ENCODE measurements at places on chromosomes 1 and 21.

DNA sequence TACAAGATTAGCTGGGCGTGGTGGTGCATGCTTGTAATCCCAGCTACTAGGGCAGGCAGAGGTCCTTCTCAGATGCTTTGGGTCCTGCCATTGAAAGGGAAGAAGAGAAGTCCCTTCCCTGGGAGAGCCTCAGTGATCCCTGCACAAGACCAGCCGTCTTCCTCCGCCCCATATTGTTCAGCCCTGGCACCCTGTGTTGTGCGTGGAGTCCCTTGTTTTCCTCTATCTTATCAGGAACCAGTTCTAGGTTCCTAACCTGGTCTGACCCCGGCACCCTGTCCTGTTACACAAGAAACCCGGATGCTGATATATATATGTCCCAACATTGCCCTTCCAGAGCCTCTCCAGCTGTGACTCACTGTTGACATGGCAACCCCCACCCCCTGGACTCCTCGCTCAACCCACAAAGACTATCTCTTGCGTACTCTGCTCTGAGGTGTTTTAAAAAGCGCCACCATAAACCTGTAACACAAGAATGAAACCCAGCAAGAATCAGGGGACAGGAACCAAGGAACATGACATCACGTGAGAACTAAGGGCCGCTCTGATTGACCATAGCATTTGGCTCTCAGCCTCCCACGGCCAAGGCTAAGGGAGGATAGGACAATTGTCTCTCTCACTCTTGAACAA, 4.8 kb downstream of the MX2 start:
- DNase-seq: no peak

GRCh38 chr1:178713259-178713658, 11.8 kb upstream of the RALGPS2 start:
- no peak for DNase-seq

DNA sequence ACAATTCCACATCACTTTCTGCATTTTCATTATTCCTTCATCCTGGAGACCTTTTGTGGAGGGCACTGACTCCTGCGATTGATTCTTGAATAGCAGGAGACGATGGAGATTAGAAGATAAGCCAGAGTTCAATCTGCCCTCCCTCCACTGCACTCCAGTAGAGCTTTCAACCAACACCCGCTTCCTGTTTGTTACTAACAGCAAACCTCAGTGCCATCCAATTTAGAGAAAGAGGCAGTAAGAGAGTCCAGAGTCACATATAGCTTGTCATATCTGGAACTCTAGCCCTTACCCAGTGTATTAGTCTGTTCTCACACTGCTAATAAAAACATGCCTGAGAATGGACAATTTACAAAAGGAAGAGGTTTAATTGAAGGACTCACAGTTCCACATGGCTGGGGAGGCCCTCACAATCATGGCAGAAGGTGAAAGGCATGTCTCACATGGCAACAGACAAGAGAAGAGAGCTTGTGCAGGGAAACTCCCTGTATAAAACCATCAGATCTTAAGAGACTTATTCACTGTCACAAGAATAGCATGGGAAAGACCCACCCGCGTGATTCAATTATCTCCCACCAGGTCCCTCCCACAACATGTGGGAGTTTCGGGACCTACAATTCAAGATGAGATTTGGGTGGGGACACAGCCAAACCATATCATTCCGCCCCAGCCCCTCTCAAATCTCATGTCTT, 55.9 kb downstream of the PCBP3 start:
- no peak for DNase-seq

GRCh38 chr1:241985787-241986186, 13.1 kb downstream of the MAP1LC3C start:
- DNase-seq: no peak

DNA sequence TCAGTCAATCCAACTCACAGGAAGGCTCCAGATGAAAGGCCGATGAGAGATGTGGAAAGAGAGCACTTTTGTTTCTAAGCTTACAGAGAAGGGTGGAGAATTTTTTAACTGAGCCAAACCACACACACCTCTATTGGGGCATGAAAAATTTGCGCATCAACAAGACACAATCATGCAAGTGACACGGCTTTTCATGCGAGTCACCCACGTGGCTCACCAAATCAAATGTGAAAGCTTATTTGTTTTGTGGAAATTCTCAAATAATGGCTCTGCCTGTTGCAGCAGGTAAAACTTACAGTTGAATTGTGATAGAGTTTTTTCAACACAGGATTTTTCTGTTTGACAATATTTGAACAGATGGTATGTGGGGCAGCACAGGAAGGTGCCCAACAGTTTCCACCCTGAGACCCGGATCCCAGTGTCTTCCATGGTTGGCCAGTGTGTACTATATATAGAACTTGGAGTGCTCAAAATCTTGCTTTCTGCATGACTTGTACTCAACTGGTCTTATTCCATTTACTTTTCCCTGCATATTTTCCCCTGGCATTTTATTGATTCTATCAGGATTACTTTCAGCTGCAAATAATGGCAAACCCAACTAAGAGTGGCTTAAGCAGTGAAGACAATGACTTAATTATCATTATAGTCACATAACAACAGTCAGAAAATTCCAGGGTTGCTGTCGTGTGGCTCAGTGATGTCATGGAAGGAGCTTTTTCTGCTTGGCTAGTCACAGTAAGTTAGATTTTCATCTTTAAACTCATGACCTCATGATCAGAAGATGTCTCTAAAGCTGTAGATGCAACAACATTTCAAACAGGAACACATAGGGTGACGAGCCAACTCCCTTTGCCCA, 90.6 kb upstream of the SIM2 start:
- DNase-seq: no peak

- no peak for DNase-seq
Observed at GRCh38 chr1:209648346-209648745, 3.9 kb downstream of the LAMB3 start.

DNA sequence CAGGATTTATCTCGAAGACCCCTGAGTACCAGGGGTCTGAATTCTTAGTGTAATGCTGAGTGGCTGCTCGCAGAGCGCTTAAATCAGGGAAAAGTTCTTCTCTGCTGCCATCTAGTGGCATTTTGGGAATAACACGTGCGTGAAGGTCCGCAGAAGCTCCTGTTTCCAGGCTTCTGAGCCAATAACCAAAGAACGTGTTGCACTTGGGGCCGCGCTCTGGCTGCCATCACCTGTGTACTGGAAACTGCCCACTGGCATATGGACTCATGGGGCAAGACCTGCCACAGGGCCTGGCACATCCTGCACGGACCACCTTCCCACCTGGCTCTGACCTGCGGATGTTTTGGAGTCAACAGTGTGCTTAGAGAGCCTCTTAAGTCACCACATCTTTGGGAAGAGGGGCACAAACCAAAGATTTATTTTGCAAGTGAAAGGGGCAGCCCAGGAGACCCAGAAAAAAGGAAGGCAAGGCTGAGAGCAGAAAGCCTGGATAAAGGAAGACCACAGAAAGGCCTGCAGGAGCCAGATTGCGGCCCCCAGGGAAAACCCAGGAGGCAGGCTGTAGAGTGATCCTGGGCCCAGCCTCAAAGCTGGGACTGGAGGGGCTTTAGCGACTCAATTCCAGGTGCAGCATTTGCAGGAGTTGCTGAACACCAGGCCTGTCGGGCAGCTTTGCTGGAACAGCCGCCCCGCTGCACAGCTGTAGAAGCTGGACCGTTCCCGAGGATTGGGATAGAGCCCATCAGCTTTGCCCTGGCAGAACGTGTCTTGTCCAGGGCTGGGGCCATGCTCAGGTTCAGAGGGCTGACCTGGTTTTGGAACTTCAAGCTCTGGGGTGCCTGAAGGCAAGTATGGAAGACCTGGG, 13.0 kb downstream of the CHIT1 start:
- DNase-seq: peak; percentile 20

- peak; percentile 70 for DNase-seq
Observed at GRCh38 chr1:161702250-161702649, 4.8 kb upstream of the FCRLA start.

- no peak for DNase-seq
Observed at GRCh38 chr1:41827991-41828570, 90.6 kb downstream of the HIVEP3 start.

GRCh38 chr21:44893948-44894656, 20.6 kb upstream of the PTTG1IP start:
- no peak for DNase-seq

DNA sequence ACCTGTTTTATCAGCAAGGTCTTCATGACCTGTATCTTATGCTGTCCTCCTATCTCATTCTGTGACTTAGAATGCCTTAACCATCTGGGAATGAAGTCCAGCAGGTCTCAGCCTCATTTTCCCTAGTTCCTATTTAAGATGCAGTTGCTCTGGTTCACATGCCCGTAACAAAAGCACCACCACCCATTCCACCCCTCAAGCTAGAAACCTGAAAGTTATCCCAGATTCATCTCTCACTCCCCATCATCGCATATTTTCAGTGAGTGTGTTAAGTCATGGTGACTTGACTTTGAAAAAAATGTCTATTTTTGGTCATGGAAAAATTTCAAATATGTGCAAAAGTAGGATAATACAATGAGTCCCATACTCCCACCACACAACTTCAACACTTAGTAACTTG, 11.7 kb downstream of the HMGN2 start:
- no peak for DNase-seq

DNA sequence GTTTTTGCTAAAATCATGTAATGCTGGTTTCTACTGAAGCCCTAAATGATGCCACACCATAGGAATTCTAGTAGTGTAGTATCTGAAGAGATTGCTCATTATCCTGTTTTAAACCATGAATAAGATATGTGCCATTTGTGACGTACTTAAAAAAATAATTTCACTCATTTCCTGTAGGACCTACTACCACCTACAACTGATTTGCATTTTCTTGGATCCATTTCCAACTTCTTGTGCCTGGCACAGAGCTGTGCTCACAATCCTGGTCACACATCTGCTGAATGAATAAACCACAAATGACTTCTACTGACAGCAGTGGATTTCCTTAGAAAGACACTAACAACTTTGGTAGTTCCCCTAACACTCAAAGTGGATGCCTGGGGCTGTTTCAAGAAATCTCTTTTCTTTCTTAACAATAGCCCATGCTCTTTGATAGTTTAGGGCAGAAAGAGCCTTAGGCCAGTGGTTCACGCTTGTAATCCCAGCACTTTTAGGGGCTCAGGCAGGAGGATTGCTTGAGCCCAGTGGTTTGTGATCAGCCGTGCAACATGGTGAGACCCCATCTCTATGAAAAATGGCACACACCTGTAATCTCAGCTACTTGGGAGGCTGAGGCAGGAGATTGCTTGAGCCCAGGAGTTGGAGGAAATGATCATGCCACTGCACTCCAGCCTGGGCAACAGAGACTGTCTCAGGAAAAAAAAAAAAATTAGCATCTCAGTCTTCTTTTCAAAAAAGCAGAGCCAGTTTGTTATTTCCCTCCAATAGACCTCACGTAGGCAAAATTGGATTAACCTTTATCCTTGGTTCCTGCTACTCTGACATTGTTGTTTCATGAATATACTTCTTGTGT, 13.0 kb upstream of the BATF3 start:
- no peak for DNase-seq

GRCh38 chr1:2379733-2380404, 11.5 kb downstream of the MORN1 start:
- DNase-seq: no peak

DNA sequence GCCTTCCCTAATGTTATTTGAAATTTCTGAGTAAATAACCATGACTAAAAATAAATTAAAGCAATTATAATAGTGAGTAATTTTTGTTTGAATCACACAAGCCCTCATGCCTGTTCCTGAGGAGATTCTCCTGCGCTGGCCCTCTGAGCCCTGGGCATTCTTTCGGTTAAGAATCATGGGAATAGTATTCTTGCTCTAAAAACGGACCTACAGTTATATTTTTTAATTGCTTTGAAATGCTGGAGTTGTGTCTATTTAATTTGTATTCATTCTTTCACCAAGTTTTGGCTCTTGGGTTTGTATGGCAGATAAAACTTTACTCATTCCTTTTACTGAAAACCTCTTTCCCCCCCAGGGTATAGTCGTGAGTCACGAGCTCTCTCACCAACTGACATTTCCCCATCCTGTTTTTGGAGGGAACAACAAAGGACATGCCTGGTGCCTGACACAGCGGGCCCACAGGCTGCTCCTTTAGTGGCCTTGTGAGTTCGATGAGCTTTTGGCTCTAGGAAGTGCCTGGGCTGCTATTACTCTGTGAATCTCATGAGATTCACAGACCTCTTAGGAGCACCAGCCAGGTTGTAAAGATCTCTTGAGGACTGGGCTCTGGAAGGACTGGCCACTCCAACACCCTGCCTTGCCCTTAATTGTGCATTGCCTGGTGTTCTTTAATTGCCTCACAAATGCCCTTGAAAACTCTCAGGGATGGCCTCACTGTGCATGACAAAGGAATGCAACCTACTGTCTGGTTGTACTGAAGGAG, 58.6 kb downstream of the DDR2 start:
- DNase-seq: no peak

GRCh38 chr1:1752190-1752589, 26.1 kb downstream of the NADK start:
- no peak for DNase-seq

GRCh38 chr1:204032642-204033235, 40.2 kb upstream of the SOX13 start:
- DNase-seq: no peak

DNA sequence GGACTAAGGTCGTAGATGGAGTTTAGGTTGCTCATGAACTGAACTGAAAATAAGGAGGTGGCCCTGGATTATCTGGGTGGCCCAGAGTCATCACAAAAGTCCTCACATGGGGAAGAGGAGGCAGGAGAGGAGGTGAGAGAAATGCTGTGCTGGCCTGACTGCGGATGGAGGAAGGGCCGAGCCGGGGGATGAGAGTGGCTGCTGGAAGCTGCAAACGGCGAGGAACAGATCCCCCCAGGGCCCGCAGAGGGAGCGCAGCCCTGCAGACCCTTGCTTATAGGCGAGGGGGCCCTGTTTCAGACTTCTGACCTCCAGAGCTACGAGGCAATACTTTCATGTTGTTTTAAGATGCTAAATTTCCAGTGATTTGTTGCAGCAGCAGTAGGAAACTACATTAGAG, 102.7 kb upstream of the C1orf174 start:
- DNase-seq: no peak

GRCh38 chr1:18200918-18201317, 93.3 kb downstream of the IGSF21 start:
- DNase-seq: no peak

DNA sequence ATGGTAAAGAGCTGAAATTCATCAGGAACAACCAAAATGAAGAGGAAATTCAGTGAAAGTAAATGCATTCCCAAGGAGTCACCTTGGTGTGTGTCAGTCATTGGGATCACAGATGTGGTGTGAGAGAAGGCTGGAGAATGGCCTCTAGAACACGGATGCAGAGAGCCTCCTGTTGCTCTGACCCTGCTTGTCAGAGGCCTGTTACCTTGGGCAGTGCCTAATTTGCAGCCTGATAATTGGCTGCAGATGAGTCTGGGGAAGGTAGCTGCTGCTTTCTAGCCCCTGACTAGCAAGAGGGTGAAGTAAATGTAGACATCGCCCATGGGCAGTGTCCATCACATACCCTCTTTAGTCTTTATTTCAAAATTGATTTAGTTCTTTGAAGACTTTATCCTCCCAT, 3.3 kb downstream of the GCSAML start:
- DNase-seq: no peak

- DNase-seq: no peak
Observed at GRCh38 chr1:84379917-84380180, 18.4 kb upstream of the DNASE2B start.
